Pancreas (tissue), 10 donors: ENCODE measurements at places on chromosomes 12 and 14. TPM values are rescaled to one million over a fixed set of nuclear protein-coding genes. Genes with fewer than 3 reads are reported as not detected.
A peak's percentile ranks its signal among the peaks of the same experiment; 100 is the strongest.

GRCh38 chr12:123120452-123121166 is 30.3 kb downstream of the PITPNM2 start:
- H3K36me3 ChIP-seq = no peaks in the 10 kb centered on the region
- no peak overlapping the region for H3K27ac ChIP-seq
- H3K4me3 ChIP-seq = no peak overlapping the region
- no peaks in the 10 kb centered on the region for H3K27me3 ChIP-seq
- H3K4me1 ChIP-seq = no peaks in the 10 kb centered on the region

DNA sequence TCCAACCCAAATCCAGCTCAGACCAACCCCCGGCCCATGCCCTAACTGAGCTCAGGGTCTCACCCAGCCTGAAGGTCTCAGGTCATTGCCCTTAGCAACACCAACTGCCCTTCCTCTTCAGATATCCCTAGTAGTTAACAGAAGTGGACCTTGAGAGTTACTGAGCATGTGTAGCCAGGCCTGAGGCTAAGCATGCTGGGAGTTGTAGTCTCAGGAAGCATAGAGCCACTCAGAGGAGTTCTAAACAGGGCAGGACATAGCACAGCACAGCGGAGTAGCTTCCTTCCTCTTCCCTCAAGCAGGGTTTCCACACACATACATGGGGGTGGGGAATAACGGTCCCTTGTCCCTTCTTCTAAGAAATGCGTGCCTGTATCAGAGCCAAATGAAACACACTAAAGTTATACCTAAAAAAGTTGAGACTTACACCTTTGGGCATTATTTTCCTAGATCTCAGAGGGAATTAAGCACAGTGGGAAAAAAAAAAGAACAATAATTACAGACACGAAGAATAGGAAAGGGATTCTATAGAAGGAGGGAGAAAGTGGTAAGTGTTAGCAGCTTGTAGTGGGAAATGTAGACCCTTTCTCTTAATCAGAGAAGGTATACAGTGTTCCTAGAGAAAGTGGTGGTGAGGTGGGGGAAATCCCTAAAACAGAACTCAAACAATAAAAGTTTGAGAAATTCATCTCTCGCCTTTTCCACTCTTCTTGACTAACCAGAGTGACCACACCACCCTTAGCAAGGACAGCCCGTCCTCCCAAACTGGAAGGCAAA is 4.4 kb downstream of the KMT2D start:
- peaks cover 9% of the 10 kb centered on the region for H3K4me1 ChIP-seq
- DNase-seq = peak; percentile 56
- H3K27ac ChIP-seq = no peak overlapping the region

The VPS37B gene
- 14.6 TPM for total RNA-seq

DNA sequence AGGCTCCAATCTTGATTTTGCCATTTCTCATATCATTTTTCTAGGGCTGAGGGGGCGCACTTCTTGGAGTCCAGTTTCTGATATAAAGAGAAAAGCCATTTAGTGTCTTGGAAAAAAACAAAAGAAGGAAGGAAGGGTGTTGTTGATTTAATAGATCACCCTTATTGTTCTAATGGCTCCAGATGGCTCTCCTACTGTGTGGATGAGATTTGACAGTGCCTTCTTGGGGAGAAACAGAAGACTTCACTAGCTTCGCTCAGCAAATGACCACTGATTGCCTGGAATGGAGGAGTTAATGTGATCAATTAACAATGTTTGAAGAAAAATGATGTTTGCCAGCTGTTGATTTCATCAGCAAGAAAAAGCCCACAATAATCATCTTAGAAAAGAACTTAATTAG is 216.2 kb downstream of the APAF1 start:
- H3K27me3 ChIP-seq = no peaks in the 10 kb centered on the region
- no peak for DNase-seq
- no peak overlapping the region for H3K27ac ChIP-seq
- H3K4me3 ChIP-seq = no peak overlapping the region
- H3K36me3 ChIP-seq = no peaks in the 10 kb centered on the region
